CD4-positive, alpha-beta T cell treated with Interleukin-4 for 4 hours (primary cell): ENCODE measurements at places on chromosomes 7 and 10.

- no peak for DNase-seq
These were observed 5.5 kb upstream of the IKZF1 start for GRCh38 chr7:50298811-50299562.

GRCh38 chr7:70615066-70615606, 516.8 kb upstream of the GALNT17 start:
- no peak for DNase-seq

GRCh38 chr7:51325261-51325676, 8.7 kb upstream of the COBL start:
- no peak for DNase-seq

GRCh38 chr10:82396886-82397285, 521.9 kb downstream of the NRG3 start:
- DNase-seq, result no peak

DNA sequence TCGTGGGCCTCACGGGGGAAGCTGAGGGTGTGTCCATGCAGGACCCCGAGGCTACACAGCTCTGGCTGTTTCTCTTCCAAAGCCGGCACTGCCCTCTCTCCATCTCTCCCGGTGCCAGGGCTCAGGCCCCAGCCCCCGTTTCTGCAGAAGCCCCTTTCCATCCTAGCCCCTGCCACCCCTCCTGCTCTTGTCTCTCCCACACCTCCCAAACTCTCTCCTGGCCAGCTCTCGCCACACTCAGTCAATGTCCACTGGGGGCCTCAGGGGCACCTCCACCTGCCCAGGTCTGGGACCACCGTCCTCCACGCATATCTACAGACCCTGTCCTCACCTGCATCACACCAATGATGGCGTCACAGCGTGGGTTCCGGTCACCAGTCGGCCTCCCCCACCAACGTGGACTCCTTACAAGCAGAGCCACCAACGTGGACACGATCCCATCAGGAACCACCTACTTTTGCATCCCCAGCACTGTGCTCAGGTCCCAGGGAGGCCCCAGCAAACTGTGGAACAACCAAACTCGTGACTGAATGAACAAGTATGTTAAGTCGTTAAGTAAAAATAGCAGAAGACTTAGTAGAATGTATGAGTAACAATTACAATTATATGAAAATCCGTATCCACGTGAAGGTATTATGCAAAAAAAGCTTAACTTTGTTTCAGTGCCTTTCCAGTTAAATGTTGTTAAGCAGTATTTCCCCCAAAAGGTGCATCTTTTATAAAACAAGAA, 38.4 kb downstream of the DIP2C start:
- DNase-seq, result no peak

DNA sequence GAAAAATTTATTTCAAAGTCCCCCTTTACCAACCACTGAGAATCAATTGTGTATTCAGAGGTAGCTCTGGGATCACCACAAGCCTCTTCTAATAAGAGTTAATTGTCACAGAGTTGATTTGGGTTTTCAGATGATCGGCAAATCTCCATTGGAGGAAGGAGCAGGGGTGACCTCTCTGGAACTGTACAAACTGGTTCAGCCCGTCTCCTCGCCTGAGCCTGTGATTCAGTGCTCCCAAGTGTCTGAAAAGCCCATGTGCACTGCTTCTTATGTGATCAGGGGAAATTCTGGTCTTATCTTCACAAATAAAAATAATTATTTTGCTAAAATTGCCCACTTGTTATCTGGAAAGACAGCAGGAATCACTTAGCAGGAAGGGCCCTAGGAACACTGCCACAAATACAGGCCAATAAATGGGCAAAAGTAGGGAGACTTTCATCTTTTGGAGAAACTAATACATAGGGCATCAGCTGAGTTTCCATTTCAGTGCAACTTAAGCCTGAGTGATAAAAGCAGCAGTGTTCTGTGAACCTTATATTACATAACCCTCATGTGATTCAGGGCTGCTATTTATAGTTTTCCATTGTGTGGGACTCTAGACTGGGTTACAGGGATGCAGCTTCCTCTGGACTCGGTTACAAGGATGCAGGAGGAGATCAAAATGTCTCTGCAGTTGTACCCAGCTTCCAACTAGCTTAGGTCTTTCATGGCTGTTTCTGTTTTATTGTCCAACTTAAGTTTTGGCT, 32.3 kb downstream of the CDK1 start:
- DNase-seq, result no peak

DNA sequence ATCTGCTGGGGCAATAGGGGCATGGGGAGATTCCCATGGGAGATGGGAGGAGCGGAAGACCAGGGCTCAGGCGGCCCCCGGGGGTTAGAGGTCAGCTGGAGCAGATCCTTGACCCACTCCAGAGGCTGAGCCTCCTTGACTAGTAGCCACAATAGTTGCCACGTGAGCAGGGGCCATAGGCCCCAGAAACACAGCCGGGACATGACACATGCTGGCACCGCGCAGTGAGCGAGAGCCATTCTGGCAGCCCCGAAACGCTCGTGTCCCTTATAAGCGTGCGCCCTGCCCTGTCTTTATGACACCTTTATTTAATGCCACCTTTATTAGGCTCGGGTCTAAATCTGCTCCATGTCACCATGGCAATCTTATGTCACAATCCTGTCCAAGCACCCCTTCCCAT, 11.0 kb upstream of the ACBD5 start:
- no peak for DNase-seq

DNA sequence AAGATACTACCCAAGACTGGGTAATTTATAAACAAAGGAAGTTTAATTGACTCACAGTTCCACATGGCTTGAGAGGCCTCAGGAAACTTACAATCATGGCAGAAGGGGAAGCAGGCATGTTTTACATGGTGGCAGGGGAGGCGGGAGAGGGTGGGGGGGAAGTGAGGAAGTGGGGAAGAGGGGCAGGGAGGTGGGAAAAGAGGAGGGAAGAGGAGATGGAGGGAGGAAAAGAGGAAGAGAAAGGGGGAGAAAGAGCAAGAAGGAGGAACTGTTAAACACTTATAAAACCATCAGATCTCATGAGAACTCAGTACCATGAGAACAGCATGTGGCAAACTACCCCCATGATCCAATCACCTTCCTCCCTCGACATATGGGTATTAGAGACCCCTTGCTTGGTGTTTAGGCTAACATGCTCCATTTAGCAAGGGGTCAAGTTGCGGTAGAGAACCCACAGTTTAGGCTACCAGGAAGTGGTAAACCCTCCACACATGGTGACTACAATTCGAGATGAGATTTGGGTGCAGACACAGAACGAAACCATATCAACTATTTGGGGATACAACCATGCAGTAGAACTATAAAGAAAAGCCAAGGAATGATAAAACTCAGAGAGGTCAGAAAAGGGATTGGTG, 3.5 kb upstream of the LMBR1 start:
- no peak for DNase-seq

DNA sequence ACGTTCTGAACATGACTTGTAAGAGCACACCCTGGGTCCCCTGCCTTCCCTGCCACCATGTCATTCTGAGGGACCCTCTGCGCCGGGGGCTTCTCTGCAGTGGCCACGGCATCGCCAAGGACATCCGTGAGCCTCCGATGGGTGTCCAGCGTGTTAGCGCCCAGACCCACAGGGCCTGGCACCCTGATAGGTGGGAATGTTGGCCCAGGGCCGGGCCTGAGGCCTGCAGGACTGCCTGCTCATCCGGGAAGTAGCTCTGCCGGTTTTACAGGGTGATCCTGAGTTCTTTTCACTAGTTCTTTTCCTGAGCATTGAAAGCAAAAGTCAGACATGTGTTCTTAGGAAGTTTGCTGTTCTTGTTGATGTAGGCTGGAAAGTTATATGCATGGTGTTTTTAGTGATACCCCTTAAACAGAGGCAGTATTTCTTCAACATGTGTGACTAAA, 54.5 kb downstream of the WDR37 start:
- DNase-seq, result no peak

DNA sequence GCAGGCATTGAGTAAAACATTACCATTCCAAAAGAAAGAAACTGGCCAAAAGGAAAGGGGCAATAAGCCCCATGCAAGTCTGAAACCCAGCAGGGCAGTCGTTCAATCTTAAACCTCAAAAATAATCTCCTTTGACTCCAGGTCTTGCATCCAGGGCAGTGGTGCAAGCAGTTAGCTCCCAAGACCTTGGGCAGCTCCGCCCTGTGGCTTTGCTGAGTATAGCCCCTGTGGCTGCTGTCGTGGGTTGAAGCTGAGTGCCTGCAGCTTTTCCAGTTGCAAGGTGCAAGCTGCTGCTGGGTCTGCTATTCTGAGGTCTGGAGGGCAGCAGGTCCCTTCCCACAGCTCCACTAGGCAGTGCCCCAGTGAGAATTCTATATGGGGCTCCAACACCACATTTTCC, 580.1 kb upstream of the AUTS2 start:
- no peak for DNase-seq

GRCh38 chr10:6301488-6302075, 98.8 kb downstream of the PFKFB3 start:
- no peak for DNase-seq

DNA sequence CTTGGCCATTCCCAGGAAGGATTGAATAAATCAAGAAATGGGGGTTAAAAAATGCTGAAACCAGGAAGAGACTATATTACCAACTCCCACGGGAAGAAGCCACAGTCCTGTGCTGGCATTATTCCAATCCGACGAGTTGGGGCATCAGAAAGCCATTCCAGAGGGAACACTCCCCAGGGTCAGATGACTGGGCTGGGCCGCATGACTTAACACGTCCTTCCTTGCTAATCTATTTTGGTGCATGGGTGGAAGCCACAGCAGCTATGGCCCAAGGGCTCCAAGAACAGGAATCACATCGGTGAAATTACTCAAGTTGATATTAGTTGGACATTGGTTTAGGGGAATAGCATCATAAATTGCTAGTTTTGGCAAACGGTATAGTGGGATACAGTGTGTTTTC, 592.9 kb upstream of the NRP1 start:
- no peak for DNase-seq

GRCh38 chr7:116780966-116781365, 81.4 kb upstream of the CAPZA2 start:
- DNase-seq, result no peak

GRCh38 chr10:11017000-11017569, 587 bp upstream of the CELF2 start:
- DNase-seq, result no peak

- DNase-seq, result no peak
These were observed 383.1 kb upstream of the STEAP1 start for GRCh38 chr7:89771003-89771636.

DNA sequence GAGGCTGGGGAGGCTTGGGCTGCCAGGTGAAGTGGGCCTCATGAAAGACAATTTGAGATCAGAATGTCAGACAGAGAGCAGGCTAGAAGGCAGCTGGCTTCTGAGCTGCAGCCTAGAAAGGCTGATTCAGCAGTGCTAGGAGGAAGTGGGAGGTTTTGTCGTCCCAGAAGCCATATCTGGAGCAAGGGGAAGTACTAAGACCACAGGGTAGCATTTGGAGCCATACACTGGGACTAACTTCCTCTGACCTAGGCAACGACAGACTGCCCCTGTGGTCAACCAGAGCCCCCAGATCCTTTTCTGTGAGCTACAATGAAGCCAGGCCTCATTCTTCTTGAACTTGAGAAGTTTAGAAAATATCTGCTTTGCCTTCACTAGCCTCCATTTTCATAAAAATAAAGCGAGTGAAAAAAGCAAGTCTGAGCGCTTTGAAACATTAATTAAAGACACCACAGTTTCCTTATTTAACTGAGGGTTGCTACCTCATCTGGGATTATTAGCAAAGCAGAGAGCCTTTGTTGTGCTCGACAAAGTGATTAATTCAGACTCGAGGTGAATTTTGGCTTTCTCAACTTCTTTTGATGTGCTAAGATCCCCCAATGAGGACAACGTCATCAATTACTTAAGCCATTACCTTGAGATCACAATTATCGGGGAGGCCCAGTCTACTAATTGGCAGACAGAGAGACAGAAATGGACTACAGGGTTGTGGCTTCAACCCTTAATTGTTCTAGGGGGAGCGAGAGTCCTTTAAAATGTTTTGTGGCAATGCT, 26.6 kb downstream of the TBXAS1 start:
- DNase-seq, result peak; percentile 24

GRCh38 chr10:49518982-49519578, 19.8 kb downstream of the ERCC6 start:
- peak; percentile 49 for DNase-seq

- no peak for DNase-seq
These were observed 46.7 kb upstream of the WNT16 start for GRCh38 chr7:121282129-121282528.

DNA sequence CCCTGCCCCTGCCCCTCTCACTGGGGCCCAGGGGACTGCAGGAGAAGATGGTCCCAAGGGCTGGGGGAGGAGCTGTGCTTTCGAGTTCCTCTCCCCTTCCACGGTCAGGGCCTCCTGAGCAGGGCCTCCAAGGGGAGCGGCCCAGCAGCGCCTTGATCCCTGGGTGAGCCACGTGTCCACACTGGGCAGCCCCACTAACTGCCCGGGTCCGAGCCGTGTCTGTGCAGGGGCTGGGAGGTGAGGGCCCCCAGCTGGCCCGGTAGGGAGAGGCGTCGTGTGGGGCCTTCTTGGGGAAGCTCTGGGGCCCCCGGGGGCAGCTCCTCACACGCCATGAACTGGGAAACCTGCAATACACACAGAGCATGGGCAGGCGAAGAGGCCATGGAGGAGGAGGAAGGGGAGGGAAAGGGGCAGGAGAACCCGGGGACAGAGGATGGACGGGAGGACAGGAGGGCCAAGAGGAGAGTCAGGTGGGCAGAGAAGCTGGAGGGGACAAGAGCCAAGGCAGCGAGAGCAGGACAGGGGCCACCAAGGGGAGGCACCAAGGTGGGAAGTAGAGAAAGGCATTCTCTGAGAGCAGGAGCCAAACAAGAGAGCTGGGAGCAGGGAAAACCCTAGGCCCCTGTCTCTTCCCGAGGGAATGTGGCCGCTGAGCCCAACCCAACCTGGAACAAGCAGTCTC, 32.8 kb downstream of the KCNH2 start:
- no peak for DNase-seq

GRCh38 chr10:48390933-48391845, 84.7 kb downstream of the MAPK8 start:
- peak; percentile 18 for DNase-seq
